ENCODE measurements at places on chromosomes 11 and 22. TPM values are rescaled to one million over a fixed set of nuclear protein-coding genes. Genes with fewer than 3 reads are reported as not detected.

MS4A3 gene
- not detected for total RNA-seq

ASCL2 gene
- 2.2 TPM for total RNA-seq

SLC36A4 gene
- 15.8 TPM for total RNA-seq

TPBGL gene
- 0.64 TPM for total RNA-seq

HEPHL1 gene
- not detected for total RNA-seq

HEPACAM gene
- total RNA-seq = 0.14 TPM

All from upper lobe of right lung (tissue), 1 donor.